Stimulated activated CD8-positive, alpha-beta memory T cell treated with anti-CD3 and anti-CD28 coated beads, Interleukin-4, amount 100 ng/mL, for 1 hour (primary cell): ENCODE measurements at places on chromosomes 1 and 21.

- no peak for DNase-seq
Observed at GRCh38 chr1:35340519-35340918, 72.0 kb downstream of the ZMYM4 start.

GRCh38 chr1:36305915-36306209 lies 306 bp upstream of the SH3D21 start:
- no peak for DNase-seq

DNA sequence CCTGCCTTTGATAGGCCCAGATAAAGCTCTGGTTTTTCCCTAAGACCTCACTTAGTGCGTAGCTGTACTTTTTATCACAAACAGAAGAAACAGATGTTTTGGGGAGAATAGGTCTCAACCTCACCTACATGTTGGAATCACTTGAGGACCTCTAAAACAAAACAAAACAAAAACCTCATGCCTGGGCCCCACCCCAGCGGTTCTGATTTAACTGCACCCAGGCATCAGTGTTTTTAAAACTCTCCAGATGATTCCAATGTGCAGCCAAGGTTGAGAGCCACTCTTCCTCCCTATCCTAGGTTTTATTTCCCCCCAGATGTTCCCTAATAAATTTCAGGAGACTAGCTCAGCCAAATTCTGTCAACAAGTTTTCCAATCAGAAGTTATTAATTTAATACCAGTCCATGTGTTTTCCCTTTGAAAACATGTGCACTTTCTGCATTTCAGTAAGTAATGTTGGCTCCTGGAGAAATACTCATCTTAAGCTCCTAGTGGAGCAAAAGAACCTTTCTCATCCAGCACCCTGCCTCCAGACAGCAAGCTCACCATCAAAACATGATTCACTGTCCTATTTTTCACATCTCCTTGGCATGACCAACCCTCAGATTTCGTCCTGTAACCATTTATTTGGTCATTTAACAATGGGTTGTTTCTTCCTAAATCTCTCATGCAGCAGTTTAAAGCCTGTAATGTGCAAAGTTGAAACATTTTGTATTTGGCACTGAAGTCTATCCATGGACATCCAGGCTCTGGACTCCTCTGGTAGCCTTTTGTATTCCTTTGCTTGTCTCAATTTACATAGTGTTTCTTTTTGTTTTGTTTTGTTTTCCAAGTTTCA lies 27.5 kb downstream of the LRRC8C start:
- DNase-seq = no peak

DNA sequence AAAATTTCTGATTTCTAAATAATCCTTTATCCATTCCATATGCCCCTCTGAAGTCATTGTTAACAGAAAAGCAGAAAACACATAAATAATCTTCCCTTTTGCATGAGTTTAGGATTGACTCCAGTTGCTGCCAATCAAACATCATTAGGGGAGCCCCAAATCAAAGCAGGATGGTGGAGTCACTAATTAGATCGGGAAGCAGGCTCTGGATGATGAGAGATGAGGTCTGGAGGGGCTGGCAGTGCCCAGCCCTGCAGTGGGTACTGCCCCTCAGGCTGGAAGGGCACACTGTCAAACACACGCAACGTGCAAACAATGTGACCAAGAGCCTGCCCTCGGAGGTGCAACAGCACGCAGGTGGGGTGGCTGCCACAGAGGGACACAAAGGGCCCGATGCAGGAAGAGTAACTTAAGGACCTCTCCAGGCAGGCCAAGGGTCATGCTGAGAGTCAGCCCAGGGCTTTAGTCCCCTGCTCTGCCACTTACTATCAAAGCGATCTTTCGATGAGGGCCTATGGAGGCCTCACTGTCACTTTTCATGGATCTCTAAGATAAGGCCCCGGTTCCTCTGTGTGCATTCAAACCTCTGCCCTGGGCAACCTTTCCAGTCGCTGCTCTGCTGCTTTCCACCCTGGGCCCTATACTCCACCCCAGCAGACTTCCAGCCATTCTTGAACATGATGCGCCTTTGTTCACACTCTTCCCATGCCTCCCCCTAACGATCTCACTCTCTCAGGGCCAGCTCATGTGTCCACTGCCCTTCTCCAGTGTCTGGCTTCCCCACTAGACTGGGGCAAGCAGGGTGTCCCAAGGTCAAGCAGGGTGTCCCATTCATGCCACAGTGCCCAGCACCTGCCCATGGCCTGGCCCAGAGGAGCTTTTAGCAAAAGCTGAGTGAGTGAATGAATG lies 98.9 kb downstream of the DMRTB1 start:
- DNase-seq = no peak

GRCh38 chr1:38012363-38013226 lies at the start of gene UTP11:
Gene UTP11, plus strand, starts transcription at chr1:38012734. Its CDS starts 69 bp downstream, at chr1:38012803.
- DNase-seq = peak; percentile 64

DNA sequence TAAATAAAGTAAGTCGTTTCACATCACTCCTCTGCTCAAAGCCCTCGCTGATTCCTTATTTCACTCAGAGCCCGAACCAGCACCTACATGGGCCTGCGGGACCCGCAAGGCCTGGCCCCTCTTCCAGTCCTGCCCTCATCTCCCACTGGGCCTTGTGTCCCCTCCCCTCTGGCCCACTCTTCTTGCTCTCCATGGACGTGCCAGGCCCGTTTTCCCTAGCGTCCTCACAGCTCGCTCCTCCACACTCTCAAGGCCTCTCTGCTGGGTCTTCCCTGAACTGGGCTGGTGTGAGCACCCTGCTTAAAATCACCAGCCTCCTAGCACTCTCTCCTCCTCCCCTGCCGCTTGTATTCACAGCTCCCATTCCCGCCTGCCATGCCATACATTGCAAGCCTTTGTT lies 237.9 kb downstream of the FOXD2 start:
- no peak for DNase-seq

- peak; percentile 27 for DNase-seq
Observed at GRCh38 chr1:25711555-25712298, 88.3 kb upstream of the SELENON start.

GRCh38 chr1:173914366-173914871 lies 2.7 kb downstream of the SERPINC1 start:
- DNase-seq = no peak

GRCh38 chr21:17784180-17784598 lies 35.0 kb downstream of the C21orf91 start:
- no peak for DNase-seq

DNA sequence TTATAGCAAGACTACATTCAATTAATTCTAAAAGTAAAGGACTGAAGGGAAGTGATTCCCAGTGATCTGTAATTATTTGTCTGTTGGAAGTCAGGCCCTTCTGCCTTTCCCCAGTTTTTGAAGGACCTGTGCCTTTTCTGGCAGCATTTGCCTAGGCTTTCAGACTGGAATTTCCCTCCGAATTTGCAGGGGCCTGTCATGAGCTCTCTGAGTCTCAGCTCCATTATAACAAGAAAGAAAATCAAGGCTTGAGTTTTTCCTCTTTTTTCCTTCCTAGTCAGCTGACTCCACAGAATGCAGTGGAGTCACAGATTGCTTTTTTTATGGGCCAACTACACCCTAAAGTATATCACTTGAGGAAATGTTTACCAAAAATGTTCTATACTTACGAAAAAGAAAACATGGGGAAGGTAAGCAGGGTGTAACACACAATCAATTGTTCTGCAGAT lies 1.1 kb downstream of the NR5A2 start:
- DNase-seq = no peak

DNA sequence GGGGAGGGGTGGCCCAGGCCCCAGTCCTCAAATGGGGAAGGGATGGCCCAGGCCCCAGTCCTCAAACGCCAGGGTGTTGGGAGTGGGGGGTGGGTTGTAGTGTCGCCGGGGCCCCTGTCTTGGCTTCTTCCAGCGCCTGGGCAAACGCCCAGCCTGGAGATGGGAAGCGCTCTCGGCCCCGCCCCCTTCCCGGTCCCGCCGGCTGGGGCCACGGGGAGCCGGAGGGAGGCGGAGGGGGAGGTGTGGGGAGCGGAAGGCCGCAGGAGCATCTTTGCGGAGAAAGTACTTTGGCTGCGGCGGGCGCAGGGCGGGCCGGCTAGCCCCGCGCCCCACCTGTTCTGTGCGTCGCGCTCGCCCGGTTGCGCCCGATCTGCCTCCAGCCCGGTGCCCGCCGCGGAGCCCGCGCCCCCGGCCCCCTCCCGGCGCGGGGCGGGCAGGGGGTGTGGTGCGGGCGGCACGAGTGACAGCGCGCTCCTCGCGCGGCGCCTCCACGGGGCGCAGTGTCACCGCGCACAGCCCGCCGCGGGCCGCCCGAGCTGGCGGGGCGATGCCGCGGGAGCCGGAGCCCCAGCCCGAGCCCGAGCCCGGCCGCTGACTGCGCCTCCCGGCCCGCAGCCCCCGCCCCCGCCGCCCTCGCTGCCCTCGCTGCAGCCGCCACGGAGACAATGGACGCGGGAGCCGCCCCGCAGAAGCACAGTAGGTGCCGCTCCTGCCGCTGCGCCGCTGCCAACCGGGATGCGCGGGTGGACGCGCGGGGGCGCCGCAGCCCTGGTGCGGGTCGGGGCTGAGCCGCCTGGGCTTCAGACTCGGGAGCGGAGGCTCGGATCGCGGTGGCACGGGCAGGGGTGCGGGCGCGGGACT lies 31.1 kb upstream of the PEX10 start:
- no peak for DNase-seq

DNA sequence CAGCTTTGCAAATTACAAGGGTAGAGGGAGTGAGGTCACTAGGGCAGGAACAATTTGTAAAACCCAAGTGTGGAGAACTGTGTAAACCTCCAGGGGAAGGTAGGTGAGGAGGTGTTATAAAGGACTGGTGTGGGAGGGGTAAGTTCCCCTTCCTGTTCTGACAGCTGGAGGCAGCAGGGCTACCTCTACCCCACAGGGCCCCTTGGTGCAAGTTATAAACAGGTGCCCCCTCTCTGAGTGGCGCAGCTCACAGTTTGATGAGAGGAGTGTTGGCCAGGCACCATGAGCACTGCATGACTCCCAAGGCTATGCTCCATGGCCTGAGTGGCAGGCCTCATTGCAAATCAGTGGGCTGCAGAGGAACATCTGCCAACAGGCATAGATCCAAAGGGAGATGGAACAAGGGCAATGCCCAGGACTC lies 41.0 kb downstream of the MFSD2A start:
- no peak for DNase-seq

DNA sequence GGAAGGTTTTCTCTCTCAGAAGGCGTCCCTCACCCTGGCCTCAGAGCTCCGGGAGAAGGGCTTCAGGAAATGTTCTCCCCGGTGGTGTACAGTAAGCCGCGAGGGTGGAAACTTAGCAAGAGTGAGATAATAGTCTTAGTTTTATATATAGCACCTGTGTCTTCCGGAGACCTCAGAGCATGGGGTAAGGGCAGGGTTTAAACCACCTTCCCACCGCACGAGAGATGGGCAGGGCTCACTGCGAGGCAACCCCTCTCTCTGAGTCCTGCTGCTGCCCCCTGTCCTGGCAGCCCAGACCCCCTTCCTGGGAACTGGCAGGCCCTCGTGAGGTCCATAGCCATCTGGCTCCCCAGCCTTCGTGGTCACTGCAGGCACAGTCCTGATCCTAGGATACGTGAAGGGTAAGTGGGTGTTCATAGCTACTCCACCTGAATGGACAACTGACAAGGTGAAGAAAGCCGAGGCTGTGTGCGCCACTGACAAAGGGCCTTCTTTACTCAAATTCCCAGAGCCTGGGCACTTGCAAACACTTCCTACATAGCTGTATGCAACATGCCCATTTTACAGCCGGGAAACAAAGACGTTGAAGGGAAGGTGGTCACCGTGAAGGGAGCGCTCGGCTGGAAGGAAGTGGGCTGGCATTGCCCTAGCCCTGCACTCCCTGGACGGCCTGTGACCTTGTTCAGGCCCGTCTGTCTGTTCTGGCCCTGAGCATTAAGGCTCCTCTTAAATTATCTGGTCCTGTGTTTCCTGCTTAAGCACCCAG lies 26.9 kb downstream of the ITPKB start:
- no peak for DNase-seq

GRCh38 chr1:4224684-4225467 lies 324.8 kb upstream of the C1orf174 start:
- DNase-seq = no peak

DNA sequence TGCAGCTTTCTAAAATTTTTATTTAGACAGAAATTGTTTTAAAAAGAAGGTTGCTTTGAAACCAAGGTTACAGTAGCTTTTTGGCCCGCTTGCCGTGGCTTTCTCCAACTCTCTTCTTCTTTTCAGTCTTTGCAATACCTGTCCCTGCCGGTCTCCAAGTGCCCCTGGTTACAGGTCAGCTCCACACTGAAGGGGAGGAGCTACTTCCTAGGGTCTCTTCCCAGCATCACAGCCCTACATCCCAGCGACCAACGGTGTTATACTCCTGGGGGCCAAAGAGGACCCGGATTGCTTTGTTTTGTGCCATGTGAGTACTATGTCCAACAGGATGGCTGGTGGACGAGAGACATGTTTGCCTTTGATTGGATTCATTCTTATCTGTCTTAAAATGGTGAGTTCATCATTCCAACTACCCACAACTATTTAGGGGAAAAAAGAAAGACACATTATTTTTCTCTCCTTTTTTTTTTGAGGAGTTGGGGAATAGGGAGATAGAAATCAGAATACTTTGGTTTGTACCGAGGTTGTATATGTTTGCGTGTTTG lies at the start of gene FNDC7:
TSS of gene FNDC7 (plus strand) at position 303 of the 545 bp plus-strand sequence. CDS start at position 329, 26 bp downstream.
- no peak for DNase-seq

DNA sequence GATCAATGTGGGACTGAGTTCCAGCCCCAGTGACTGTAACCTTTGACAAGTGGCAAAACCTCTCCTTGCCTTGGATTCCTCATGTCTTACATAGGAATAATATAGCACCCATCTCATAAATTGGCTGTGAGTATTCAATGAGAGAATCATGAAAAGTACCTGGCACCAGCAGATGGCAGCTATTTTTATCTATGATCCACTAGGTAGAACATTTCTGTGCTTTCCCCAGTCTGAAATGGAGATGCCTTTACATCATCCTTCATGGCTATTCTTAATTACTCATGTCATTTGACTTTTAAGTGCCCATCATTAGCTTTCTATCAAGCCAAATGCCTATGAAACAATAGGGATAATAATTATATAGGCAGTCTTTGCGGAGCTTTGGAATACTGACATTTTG lies 130.1 kb downstream of the TGFB2 start:
- DNase-seq = no peak

DNA sequence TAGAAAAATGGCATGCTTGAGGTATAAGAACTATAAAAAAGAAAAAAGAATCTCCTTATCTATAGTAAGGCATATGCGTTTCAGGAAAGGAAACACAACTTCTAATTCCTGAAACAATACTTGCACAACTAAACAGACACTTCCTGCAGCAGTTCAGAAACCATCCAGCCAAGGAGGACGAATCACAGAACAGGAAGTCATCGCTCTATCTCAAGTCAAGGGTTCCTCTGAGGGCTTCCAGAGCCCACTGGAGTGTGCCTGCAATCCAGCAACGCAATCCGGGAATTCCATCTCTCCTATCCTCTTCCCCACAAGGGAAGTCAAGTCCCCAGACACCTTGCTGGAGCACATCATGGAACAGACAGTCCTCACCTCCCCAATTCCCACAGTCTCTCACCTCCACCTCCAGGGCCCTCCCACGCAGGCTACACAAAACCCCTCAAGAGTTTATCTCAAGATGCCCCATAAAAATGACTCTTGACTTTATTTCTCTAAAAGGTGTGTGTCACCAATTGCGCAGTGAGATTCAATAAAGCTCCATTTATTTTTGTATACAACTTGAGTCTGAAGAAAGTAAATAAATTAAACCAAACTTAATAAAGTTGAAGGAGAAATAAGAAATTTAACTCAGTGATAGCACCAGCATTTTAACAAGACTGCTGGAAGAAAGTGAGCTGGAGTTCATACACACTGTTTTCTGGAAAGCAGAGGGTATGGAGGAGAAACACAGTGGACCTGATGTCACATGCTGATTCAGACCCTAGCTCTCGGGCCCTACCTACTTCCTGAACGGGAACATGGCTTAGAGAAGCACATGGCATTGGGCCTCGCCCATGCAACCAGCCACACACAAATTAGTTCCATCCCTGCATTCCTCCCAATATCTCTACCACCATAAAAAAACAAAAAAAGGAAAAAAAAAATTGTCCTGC lies 39.9 kb downstream of the SIPA1L2 start:
- no peak for DNase-seq
